Frontal cortex (tissue), 4 donors: ENCODE measurements at places on chromosomes 2 and 18.

DNA sequence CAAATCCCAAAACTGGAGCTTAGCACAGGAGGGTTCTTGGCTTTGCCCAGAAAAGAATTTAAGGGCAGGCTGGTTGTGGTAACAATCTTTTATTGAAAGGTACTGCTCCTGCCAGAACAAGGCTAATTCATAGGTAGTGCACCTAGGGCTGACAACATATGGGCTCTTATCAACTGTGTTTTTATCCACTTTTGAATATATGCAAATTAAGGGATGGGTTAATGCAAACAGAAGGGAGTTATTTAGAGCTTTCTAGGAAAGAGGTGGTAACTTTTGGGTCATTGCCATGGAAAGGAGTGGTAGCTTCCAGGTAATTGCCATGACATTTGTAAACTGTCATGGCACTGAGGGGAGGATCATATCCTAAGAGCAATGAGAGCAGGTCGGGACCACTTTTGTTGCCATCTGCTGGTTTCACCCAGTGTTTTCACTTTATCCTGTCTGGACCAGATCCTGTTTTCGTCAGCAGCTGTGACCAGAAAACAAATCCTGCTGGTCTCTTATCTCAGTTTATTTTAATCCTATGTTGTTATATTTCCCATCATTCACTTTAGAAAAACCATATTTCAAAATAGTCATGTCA is 981 bp downstream of the C2orf66 start:
- DNase-seq = no peak

DNA sequence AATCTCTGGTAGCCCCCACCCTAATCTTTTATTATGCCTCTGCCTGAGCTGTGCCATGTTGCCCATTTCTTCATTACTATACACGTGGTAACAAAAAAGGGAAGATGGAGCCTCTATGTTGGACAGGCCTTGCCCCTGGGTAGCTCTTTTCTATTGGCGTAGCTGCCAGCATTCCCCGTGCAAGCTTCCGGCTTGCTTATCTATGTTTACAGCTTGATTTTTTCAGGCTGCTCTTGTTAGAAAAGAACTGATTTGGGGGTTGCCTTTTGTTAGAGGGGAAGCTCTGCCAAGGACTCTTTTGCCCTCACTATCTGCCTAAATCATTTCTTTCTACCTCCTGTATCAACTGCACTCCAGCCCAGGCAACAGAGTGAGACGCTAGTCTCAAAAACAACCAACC is 45.5 kb upstream of the ZSWIM2 start:
- no peak for DNase-seq

GRCh38 chr2:96400049-96401000 is 64.8 kb downstream of the NCAPH start:
- DNase-seq = no peak

GRCh38 chr18:74796841-74797576 is 199.3 kb downstream of the ZNF407 start:
- DNase-seq = no peak

- DNase-seq = no peak
Observed at GRCh38 chr2:61677942-61678341, 139.8 kb upstream of the XPO1 start.

DNA sequence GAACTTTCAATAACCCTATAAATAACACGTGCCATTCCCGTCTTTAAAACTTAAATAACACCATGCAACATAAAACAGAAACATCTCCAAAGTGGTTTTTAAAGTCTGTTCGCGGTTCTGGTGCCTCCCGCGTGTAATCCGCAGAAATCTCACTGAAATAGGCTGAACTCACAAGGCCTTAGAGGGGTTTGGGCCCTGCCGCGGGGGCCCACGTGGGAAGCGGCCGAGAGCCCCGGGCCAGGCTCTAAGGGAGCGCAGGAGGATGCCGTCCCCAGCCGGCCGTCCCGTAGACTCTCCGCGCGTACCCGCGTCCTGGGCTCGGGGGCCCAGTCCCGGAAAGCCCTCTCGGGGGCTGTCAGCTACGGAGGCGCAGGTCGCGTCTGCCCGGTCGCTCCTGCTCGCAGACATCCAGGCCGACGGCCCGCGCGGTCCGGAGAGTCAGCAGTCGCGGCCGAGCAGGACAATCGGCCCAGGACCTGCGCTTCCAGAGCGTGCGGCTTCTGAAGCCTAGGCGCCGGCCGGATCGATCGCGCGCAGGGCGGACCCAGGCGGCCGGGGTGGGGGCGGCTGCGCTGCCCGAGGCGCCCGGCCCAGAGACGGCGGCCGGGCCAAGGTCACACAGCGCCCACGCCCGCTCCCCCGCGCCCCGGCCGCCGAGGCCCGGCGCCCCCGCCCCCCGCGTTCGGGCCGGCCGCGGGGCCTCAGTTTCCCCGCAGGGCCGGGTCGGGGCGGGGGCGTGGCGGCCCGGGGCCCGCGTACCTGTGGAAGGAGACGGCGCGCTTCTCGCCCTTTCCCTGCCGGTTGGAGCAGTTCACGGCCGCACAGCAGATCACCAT is 558 bp downstream of the THAP4 start:
- DNase-seq = peak; percentile 56

DNA sequence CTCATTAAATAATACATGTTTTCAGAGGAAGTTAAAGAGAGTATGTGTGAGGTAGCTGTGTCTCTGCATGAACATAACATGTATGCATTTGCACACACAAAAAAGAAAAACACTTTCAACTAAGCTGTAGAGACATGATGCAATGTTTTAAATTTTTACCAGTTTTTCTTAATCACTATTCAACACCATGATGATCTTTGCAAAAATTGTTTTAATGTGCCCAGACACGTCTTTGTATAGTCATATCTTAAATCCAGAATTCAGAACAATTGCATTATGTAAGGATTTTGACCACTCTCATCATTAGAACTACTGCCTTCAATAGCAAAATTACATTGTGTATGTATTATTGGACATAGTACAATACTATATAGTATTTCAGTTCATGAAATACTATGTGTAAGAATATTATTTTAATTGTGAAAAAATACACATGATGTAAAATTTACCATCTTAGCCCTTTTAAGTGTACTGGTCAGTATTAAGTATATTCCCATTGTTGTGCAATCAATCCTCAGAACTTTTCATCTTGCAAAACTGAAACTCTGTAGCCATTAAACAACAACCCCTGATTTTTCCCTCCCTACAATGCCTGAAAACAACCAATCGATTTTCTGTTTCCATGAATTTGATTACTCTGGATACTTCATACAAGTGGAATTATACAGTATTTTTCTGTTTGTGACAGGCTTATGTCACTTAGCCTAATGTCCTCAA is 104.5 kb upstream of the ACVR2A start:
- no peak for DNase-seq

GRCh38 chr18:21444465-21445212 is 155.9 kb downstream of the ESCO1 start:
- DNase-seq = peak; percentile 47

GRCh38 chr2:213411582-213412289 is 127.5 kb downstream of the SPAG16 start:
- no peak for DNase-seq

DNA sequence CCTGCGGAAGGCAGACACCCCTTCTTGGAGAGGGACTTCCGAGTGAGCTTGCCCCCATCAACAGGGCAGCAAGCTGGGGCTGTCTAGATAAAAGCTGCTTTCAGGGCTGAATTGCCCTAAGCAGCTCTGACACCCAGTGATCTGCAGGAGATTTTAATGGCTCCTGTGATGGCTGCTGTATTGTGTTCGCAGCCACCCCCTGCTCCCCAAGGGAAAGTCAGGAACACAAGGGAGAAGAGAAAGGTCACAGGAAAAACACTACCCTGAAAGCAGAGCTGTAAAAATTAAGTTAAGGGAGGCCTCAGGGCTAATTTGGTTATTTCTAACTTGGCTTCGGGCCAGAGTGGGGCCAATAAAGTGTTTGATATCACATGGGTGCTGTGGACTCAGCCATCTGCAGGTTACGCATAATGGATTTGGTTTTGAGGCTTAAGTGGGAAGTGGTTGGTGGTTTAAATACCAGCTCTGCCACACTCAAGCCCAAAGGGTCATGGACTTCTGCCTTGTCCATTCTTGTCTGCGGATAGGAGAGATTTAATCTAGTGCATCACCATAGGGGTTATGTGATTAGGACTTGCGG is 147.6 kb downstream of the CLIP4 start:
- no peak for DNase-seq

GRCh38 chr2:222904557-222905258 is 43.9 kb downstream of the ACSL3 start:
- no peak for DNase-seq

DNA sequence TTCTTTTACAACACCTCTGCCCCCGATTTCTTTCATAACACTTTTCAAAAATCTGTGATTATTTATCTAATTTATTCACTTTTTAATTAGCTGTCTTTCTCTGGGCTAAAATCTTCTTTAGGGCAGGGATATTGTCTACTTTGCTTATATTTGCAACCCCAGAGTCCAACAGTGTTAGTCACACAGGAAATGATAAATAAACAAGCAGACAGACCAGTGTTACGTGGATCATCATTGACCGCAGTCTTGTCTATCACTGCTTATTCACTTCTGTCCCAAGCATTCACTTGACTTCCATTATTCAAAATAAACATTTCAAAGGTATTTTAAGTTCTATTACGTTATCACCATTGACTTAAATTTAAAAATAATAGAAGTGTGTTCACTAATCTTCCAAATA is 237.6 kb upstream of the UBE2E3 start:
- DNase-seq = no peak

DNA sequence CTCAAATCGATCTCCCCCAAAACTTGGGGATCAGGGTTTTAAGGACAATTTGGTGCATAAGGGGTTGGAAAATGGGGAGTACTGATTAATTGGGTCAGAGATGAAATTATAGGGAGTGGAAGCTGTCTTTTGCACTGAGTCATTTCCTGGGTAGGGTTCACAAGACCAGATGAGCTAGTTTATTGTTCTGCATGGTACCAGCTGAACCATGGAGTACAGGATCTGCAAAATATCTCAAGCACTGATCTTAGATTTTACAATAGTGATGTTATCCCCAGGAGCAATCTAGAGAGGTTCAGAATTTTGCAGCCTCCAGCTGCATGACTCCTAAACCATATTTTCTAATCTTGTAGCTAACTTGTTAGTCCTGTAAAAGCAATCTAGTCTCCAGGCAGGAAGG is 73.1 kb downstream of the CPO start:
- no peak for DNase-seq

DNA sequence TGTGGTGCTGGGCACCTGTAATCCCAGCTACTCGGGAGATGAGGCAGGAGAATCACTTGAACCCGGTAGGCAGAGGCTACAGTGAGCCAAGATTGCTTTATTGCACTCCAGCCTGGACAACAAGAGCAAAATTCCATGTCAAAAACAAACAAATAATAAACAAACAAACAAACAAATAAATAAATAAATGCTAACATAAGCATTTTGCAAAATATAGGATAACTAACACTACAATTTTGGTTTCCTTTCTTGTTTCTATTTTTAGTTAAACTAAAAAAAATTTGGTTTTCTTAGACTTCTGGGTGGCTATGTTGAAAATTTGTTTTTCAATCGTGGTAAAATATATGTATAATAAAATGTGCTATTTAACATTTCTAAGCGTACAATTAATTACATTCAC is 115.0 kb upstream of the ZNF516 start:
- DNase-seq = no peak

DNA sequence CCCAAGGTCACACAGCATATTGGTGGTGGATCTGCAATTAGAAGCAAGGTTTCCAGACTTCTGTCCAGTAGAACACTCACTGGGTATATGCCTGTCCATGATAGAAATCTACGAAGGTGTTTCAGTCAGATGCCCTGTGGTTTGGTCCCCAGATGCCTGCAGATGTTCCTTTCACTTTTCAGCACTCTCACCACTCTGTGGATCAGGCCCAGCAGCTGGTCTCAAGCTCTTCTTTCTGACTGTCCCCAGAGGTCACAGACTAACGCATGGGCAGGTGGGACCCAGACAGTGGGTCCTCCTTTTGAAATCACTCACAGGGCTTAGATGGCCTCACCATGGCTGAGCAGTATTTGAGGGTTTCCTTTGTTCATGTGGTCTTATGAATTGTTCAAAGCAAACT is 376.5 kb downstream of the ALK start:
- no peak for DNase-seq

DNA sequence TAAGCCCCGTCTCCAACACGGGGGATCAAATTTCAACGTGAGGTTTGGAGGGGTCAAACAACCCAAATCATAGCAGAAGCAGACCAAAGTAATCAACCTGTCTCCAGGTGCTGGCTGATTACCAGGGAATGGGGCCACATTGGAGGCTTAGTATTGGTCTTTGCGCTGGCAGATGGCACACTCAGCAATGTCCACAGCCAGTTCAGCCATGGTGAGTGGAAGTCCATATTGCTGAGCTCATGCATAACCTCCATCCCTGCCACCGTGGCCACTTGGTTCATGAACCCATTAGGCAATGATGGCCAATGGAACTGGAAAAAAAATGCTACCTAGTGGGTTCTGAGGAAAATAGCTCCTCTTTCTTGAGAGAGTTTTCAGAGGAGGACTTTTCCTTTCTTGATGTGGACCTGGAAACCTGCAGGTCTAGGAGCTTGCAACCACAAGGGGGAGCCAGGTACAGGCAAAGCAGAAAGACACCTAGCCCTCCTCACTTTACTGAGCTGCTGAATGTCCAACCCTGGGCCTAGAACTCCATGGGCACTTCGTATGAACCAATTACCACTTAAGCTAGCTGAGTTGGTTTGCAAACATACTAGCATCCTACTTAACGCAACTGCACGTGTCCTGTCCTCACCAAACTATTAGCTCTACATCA is 128.0 kb upstream of the GYPC start:
- no peak for DNase-seq

DNA sequence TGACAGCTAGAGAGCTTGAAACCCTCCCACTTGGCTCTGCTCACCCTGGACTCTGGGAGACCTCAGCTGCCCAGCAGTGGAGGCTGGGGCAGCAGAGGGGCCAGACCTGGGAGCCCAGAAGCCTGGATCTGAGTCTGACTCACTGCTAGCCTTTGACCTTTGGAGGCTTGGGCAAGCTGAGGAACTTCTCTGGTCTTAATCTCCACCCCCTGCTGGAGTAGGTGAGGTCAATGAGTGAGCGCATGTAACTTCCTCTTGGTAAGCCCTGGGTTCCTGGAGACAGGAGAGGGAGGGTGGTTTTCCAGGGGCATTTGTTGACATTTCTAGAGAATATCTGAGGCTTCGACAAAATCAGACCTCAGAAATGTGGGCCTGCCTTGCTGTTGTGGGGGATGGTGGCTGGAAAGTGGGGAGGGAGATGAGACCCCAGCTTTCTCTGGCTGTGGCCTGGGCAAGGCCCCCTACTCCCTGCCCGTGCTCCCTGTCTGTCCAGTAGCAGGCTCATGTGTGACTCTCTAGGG is 73.0 kb upstream of the YWHAQ start:
- DNase-seq = no peak
